CD4-positive, alpha-beta T cell treated with Interleukin-6 at 100 ng/mL for 8 hours (primary cell): ENCODE measurements at places on chromosomes 5 and 9.
A peak's percentile ranks its signal among the peaks of the same experiment; 100 is the strongest.

DNA sequence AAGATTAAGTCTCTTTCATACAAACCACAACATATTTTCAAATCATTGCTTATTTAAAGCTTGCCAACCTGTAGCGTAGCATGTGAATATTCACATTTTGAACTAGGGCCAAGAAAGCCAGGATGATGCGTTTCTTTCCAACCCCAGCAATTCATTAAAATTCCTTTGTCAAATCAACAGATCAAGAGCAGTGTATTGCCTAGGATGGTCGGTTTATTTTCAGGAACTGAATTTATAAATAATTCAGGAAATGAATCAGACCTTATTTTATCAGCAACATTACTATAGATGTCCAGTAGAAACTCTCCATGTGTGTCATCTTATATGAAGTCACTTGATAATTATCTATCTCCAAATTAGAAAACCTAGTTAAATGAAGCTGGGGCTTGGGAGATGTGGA, 13.2 kb upstream of the AUH start:
- no peak for DNase-seq

DNA sequence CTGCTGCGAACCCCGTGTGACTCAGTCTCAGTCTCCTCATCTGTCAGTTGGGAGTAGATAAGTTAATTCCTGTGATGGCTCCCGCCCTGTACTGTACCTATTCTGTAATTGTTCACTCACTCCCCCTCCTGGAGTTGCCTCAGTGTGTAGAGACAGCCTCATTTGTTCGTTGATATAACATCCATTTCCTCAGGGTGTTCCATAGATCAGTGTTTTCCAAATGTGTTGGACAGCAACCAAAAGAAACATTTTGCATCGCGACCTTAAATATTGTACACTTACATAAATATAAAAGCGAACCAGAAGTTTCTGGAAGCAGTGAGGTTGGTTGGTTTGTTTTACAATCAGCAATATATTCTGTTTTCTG, 698 bp downstream of the NFX1 start:
- DNase-seq, result no peak

GRCh38 chr9:93064392-93065134, 6.1 kb downstream of the SUSD3 start:
- DNase-seq, result peak; percentile 93

DNA sequence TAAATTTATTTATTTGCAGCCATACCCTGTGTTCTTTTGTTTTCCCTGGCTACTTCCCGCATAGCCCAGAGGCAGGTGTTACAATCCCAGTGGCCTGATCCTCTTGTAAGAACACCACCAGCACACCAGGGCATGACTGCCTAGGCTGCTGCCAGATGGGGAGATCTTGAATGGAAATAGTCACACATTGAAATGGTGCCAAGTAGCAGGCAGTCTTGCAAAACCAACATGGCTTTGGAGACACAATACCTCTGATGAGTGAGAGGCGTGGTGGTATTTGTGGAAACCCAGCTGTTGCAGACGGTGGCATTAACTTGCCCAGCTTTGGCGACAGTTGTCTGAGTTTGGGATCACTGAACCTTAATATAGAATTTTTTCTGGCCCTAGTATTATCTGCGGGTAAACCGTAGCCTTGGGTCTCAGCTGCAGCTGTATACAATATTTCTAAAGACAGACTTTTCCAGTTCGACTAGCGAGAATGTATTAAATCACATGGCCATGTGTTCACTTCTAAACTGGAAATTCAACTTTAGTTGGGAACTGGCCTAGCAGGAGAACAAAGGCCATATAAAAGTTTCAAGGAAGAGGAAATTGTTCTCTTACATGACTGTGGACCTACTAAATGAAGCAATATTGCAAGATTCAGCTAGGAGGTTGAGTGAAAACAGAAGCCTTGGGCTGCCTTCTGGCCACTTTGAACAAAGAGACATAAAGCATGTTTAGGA, 277.0 kb downstream of the SMARCA2 start:
- DNase-seq, result no peak

- DNase-seq, result no peak
Measured at GRCh38 chr5:124703995-124704394, 42.4 kb downstream of the ZNF608 start.

GRCh38 chr5:92635001-92635461, 946.0 kb downstream of the NR2F1-AS1 start:
- no peak for DNase-seq

DNA sequence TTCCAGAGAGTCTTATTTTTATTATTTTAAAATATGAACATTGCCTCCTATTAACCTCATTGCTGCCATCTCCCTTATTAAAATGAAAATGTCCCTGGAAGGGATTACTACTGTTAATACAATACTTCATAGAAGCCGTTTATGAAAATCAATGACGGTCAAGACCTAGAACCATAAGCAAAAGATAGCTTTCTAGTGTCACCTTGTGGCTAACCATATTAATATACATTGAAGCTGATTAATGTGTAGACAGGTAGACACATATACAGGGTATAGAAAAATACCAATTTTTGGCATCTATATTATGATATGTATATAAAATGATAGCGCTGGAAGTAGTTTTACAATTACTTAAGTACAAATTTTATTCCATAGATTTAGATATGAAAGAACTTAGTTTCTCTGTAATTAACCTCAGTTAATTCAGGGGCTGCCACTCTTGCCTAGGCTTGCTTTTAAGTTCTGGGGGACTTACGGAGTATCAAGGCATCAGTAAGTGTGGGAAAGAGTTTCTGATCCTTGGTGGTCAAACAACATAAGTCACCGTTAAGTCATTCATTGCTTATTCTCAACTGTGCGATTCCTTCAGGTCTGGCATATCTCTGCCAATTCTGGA, 2.5 kb upstream of the YTHDC2 start:
- DNase-seq, result peak; percentile 15

DNA sequence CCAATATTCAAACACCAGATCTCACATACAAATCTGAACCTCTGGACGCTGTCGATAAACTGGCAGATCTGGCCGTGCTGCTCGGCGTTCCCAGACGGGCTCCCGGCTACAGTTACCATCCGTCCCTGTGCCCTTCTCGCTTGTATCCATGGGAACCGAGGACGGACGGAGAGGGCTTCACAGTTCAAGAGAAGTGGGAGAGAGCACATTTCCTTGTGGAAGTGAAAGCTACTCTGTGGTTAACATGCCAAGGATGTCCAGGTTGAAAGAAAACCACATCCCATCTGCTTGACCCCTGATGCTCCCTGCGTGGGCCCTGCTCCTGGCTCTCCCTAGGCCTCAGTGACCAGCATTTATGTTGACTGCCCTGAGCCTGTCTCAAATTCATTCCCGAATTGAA, 6.3 kb upstream of the DBN1 start:
- DNase-seq, result no peak

DNA sequence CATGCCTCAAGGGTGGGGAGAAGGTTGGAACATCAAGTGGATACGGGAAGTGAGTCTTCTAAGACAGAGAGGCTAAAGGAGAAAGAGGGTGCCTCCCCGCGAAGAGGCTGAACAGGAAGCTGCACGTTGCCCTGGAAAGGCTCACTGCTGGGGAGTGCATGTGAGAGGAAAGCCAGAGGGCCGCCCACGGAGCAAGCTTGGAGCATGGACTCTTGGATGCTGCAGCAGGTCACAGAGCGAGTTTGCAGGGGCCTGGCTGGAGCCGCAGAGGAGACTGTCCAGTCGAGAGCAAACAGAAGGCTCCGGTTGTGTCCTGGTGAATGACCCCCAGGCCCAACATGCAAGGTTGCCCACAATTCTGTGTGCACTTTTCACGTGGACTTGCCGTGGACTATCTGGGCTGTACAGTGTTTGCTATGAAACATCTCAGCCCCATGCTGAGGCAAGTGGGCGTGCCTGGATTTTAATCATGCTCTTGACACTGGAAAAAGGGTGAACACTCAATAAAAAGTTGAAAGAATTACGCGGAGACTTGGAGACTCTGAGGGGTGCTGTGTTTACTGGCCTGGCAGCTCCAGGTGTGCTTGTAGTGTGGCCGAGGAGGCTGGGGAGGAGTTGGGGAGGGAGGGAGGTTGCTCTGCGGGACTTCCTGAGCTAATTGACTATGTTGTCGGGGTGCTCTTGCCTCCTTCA, 54.5 kb upstream of the GARNL3 start:
- no peak for DNase-seq

DNA sequence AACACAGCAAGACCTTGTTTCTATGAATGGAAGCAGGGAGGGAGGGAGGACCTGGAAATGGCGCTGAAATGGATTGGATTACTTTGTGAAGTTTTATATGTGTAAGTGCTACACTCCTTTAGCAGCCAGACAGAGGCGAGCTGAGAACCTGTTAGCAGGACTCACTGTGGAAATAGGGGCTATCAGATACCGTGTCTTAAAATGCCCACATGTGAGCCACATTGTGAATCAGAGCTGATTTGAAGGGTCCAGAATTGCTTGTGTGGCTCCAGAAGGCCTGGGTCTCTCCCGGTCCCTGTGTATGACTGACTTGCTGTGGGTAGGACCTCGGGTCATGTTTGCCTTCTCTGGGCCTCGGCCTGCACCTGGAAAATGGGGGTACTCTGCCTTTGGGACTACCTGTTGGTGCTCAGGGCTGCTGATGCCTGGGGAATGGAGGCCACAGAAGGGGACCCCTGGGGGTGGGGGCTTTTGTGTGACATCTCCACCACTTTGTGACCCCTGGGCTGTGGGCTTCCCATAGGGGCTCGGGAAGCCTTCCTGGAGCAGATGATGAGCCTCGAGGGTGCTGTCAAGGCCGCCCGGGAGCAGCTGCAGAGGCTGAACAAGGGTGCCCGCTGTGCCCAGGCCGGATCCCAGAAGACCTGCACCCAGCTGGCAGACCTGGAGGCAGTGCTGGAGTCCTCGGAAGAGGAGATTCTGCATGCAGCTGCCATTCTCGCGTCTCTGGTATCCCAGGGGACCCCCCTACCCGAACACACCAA, 24.0 kb upstream of the AIF1L start:
- no peak for DNase-seq

DNA sequence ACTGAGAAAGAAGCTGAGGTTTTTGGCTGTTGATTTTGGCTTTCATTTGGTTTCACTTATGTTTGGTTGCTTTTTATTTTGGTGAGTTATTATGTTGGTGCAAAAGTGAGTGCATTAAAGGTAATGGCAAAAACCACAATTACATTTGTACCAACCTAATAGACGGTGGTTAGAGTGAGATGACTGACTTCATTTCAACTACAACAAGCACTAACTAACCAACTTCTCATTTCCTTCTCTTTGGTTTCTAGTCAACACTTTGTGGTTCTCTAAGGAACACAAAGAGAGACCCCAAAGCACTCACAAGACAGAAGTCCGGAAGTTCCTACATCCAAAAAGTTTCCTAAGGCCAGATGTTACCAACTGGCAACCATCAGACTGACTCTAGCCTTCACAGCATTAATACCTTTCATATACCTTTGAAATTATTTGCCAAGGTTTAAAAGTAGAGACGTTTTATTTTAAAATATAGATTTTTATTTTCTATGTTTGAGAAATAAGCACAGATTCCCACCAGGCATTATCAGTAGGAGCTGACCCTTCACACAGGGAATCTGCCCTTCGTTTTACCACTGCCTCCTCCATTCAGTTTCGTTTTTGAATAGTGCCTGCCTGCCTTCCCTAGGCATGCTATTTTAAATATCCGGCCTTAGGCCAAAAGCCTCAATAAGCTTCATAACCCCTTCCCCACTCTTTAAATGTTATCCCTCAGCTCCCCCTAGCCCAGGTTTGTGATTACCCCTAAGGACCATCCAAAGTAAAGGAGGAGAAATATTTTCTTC, 301.1 kb upstream of the PTGER4 start:
- no peak for DNase-seq

- DNase-seq, result no peak
Measured at GRCh38 chr5:142181547-142182163, 73.1 kb downstream of the NDFIP1 start.

DNA sequence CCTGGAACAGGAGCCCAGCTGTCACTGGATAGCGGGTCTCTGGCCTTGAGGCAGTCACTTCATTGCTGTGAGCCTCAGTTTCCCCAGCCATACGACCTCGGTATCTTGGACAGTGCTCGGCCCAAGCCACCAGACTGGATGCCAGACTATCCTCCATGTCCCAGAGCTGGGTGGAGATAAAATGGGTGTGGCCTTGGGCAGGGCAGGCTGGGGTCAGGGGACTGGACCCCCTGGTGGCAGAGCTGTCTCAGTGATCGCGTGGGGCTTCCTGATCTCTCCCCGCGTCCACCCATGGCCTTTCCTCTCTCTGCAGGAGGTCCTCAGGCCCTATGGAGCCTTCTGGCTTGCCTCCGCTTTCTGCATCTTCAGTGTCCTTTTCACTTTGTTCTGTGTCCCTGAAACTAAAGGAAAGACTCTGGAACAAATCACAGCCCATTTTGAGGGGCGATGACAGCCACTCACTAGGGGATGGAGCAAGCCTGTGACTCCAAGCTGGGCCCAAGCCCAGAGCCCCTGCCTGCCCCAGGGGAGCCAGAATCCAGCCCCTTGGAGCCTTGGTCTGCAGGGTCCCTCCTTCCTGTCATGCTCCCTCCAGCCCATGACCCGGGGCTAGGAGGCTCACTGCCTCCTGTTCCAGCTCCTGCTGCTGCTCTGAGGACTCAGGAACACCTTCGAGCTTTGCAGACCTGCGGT, 10.0 kb downstream of the SLC2A8 start:
- DNase-seq, result no peak

- DNase-seq, result no peak
Measured at GRCh38 chr9:96604004-96604319, 15.7 kb downstream of the CDC14B start.

DNA sequence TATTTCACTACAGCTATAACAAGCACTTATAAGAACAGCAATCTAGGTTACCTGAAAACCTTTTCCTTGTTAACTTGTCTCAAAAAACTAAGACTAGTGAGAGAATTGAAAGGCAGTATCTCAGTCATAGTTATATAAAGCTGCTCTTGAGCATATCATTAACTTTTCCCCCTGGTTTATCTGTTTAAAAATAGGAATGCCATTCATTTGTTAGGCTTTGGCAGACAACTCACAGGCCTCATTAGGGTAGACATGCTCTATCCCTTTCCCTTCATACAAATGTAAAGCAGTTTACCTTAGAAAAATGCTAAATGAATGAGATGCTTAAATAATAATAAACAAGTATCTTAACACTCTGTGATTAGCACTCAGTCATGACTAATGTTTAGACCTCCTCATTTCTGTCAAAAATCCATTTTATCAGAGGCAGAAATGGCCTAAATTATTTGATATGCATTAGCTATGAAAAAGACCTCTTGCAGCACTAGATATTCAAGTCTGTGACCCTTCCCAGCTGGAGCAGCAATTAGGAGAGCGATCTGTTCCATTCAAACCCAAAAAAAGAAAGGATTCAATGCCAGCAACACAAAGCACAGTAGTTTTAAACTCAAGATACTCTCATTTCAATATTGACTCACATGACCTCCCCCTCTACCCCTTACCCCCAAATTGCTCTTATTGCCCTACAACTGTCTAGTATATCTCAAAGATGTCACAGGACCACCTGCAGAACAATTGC, 1578.8 kb upstream of the WWC1 start:
- no peak for DNase-seq

DNA sequence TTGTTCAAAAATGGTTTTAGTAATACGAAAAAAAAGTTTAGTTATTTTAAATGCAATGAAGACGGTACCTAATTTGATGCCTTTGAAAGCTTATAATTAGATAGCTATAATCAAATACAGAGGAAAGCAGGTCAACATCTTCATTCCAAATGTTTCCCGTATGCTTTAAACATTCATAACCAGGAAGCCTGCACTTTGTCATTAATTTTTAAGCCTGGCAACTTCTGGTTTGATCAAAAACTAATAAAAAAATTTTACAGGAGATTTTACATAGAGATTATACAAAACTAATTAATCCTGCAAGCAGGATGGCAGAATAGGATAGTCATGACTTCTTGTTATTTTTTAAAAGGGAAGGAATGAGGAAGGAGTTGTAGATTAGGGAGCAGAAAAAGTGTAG, 353.0 kb downstream of the FBXL17 start:
- DNase-seq, result no peak
